ENCODE measurements at places on chromosomes 1 and 21. TPM values are rescaled to one million over a fixed set of nuclear protein-coding genes. Genes with fewer than 3 reads are reported as not detected.

- no peak for DNase-seq
- no peaks in the 10 kb centered on the region for H3K27me3 ChIP-seq
- H3K36me3 ChIP-seq, result no peaks in the 10 kb centered on the region
- H3K4me3 ChIP-seq, result no peak overlapping the region
Observed at GRCh38 chr1:217718873-217719272, 87.7 kb downstream of the SPATA17 start.

CTNNBIP1 gene
- 7.7 TPM for total RNA-seq

DNA sequence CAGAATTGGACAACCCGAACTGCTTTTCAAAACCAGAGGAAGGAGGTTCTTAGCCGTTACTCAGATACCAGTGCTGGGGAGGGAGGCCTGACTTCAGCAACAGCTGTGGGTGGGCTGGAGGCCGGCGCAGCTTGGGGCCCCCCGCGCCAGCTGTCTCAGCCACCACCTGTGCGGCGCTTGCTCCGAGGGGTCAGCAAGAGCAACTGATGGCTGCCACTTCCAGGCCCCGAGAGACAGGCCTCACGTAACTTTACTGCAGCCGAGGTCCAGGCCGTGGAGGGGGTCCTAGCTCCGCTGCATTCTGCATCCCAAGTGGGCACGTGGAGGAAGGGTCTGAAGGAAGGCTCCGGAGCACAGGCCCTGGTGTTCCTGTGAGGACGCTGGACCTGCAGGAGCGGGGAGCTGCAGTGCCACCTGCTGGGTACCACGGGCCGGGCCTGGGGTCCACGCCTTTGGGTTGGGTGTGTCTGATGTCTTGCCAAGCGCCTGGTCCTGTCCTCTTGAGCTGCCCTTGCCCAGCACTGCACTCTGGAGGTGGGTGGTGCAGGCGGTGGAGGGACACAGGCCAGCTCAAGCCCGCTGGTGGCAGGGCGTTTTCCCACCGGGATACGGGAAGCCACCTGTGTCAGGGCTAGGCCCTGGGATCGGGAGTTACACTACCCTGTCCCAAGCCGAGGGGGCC lies 9.8 kb downstream of the THAP3 start:
- H3K36me3 ChIP-seq, result no peaks in the 10 kb centered on the region
- no peaks in the 10 kb centered on the region for H3K4me1 ChIP-seq
- H3K27ac ChIP-seq, result no peak overlapping the region
- no peaks in the 10 kb centered on the region for H3K27me3 ChIP-seq
- peak; percentile 47 for DNase-seq

GRCh38 chr1:235878082-235878811 lies 11.5 kb upstream of the LYST start:
- no peaks in the 10 kb centered on the region for H3K27me3 ChIP-seq
- H3K36me3 ChIP-seq, result no peaks in the 10 kb centered on the region
- H3K4me3 ChIP-seq, result no peak overlapping the region
- no peak for DNase-seq
- H3K4me1 ChIP-seq, result no peaks in the 10 kb centered on the region

- H3K27ac ChIP-seq, result no peak overlapping the region
- H3K4me1 ChIP-seq, result no peaks in the 10 kb centered on the region
- H3K4me3 ChIP-seq, result no peak overlapping the region
- no peak for DNase-seq
- no peaks in the 10 kb centered on the region for H3K36me3 ChIP-seq
Observed at GRCh38 chr21:31236528-31236927, 107.5 kb downstream of the TIAM1 start.
